ENCODE measurements at places on chromosomes 4 and X. TPM values are rescaled to one million over a fixed set of nuclear protein-coding genes. Genes with fewer than 3 reads are reported as not detected.

- H3K4me3 ChIP-seq = no peak overlapping the region
- H3K36me3 ChIP-seq = no peaks in the 10 kb centered on the region
- no peak overlapping the region for H3K27ac ChIP-seq
- DNase-seq = no peak
- H3K4me1 ChIP-seq = no peaks in the 10 kb centered on the region
These were observed 69.9 kb upstream of the ESX1 start for GRCh38 chrX:104324461-104325212.

DNA sequence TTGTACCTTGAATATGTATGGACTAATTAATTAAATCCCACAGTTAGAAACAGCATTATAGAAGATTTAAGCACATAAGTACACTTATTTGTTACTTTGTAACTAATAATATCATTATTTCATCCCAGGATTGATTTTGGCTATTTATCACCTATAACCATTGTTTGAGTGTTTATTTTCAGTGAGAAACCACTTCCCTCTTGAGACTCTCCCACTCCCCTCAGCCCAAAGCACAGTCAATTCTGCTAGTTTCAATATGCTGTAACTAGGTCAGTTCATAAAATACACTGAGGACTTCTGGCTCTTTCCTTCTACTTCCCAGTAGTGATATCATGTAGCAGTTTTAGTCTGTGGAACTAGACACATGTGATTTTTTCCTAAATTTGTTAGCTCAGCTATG lies 16.3 kb downstream of the OFD1 start:
- DNase-seq = no peak
- H3K4me3 ChIP-seq = no peak overlapping the region
- H3K36me3 ChIP-seq = peaks cover 25% of the 10 kb centered on the region

DNA sequence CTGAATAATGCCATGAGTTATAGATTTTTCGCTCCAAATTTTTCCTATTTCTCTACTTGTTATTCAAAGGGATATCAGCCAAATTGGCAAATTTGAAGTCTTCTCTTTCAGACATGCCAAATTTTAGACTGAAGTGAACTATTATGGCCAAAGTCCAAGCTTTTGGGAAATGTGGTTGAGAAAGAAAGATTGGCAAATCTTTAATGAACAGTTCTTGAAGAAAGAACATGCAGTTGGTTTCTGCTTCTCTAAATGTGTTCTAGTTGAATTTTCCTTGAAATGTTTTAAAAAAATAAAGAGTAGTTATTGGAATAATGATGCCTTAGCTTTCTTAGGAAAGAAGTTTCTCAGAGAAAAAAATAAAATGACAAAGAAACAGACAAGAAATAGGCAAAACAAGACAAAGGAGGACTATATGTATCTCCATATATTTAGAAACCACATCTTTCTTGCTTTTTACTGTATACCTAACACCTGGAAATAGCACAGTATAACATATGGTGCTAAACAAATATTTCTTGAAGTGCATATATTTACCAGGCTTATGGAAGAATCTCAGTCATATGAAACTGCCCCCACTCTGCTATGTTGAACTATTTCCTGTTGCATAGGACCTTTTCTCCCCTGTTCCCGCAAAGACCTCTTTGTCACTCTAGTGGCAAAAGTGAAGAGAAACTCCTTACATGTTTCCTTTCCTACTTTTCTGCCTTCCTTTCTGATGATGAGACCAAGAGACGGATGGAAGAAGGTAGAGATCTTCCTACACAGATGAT lies 250.0 kb downstream of the ARHGAP24 start:
- no peaks in the 10 kb centered on the region for H3K4me1 ChIP-seq
- no peak overlapping the region for H3K4me3 ChIP-seq
- DNase-seq = no peak
- H3K27me3 ChIP-seq = no peaks in the 10 kb centered on the region
- no peaks in the 10 kb centered on the region for H3K36me3 ChIP-seq

DNA sequence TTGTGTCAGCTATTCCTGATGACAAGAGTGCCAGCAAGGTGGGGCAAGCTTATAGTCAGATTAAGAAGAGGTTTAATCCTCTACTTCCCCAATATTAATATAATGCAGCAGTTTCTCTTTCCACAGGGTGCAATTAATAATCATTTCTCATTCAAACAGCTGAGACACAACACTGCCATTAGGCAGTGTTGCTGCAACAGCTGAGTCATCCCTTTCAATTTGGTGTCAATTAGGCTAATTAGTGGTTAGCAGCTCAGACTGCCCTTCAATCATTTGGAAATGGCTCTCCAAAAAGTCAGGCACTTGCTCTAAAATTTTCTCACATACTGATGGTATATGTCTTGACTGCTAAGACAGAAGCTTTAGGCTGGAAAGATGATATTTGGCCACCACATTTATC lies 265.7 kb upstream of the FAM241A start:
- no peaks in the 10 kb centered on the region for H3K27me3 ChIP-seq
- H3K4me1 ChIP-seq = no peaks in the 10 kb centered on the region
- H3K27ac ChIP-seq = no peak overlapping the region
- no peaks in the 10 kb centered on the region for H3K36me3 ChIP-seq

- H3K4me1 ChIP-seq = no peaks in the 10 kb centered on the region
- peak; percentile 72 for DNase-seq
- H3K36me3 ChIP-seq = no peaks in the 10 kb centered on the region
- H3K27me3 ChIP-seq = peaks cover 2% of the 10 kb centered on the region
- no peak overlapping the region for H3K4me3 ChIP-seq
These were observed 64.1 kb downstream of the QDPR start for GRCh38 chr4:17447675-17448298.

- no peak for DNase-seq
- no peaks in the 10 kb centered on the region for H3K36me3 ChIP-seq
- H3K4me3 ChIP-seq = no peak overlapping the region
- H3K4me1 ChIP-seq = no peaks in the 10 kb centered on the region
- H3K27ac ChIP-seq = no peak overlapping the region
These were observed 86.3 kb downstream of the SMARCA5 start for GRCh38 chr4:143599827-143600226.

DNA sequence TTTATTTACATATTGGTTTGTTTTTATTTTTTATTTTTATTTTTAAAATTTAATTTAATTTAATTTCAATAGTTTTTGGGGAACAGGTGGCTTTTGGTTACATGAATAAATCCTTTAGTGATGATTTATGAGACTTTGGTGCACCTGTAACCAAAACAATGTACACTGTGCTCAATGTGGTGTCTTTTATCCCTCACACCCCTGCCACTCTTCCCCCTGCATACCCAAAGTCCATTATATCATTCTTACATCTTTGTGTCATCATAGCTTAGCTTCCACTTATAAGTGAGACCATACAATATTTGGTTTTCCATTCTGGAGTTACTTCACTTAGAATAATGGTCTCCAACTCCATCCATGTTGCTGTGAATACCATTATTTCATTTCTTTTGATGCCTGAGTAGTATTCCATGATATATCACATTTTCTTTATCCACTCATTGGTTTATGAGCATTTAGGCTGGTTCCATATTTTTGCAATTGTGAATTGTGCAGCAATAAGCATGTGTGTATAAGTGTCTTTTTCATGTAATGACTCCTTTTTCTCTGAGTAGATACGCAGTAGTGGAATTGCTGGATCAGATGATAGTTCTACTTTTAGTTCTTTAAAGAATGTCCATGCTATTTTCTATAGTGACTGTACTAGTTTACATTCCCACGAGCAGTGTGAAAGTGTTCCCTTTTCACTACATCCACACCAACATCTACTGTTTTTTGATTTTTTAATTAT lies 157.1 kb downstream of the CPXCR1 start:
- no peak overlapping the region for H3K27ac ChIP-seq
- H3K27me3 ChIP-seq = no peaks in the 10 kb centered on the region
- peak; percentile 3 for DNase-seq
- no peaks in the 10 kb centered on the region for H3K36me3 ChIP-seq

- peaks cover 4% of the 10 kb centered on the region for H3K27me3 ChIP-seq
- H3K27ac ChIP-seq = no peak overlapping the region
- DNase-seq = no peak
- H3K4me1 ChIP-seq = no peaks in the 10 kb centered on the region
- H3K36me3 ChIP-seq = no peaks in the 10 kb centered on the region
These were observed 496.5 kb upstream of the LCORL start for GRCh38 chr4:18518098-18518497.

- no peak overlapping the region for H3K4me3 ChIP-seq
- H3K36me3 ChIP-seq = no peaks in the 10 kb centered on the region
- no peak for DNase-seq
- no peak overlapping the region for H3K27ac ChIP-seq
These were observed 201.5 kb downstream of the NWD2 start for GRCh38 chr4:37446016-37446415.

DNA sequence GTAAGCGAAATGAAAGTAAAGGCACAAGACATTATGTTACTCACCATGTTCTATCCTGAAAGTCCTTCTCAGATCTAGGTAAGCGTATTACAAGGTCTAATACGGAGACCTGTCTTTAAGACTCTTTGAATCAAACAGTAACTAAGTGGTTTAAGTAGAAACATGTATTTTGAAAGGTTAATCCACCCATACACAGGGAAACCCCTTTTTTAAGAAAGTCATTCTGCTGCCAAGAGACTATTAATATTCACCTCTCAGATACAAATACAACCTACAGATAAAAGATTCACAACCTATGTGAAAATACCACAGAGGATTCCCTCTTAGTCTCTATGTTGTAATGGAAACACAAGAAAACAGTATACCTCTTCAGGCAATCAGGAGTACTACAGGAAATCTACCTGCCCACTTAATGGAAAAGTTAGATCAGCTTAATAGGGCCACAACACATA lies 63.2 kb upstream of the TNIP3 start:
- no peak for DNase-seq
- H3K4me1 ChIP-seq = peaks cover 43% of the 10 kb centered on the region
- H3K27ac ChIP-seq = peak overlapping the region; percentile 83
- peak overlapping the region; percentile 58 for H3K4me3 ChIP-seq
- no peaks in the 10 kb centered on the region for H3K27me3 ChIP-seq

GRCh38 chr4:142549726-142550463 lies 296.2 kb downstream of the INPP4B start:
- H3K27me3 ChIP-seq = no peaks in the 10 kb centered on the region
- H3K27ac ChIP-seq = no peak overlapping the region
- DNase-seq = no peak
- H3K36me3 ChIP-seq = no peaks in the 10 kb centered on the region

Gene ADAM29
- total RNA-seq = not detected

Gene MXRA5
- total RNA-seq = not detected

Gene NCAPG
- total RNA-seq = 63.3 TPM

Gene CENPU
- total RNA-seq = 49.7 TPM

Gene CAMK2D
- 66.1 TPM for total RNA-seq

Gene ASB9
- 0.52 TPM for total RNA-seq

Gene GAGE2A
- not detected for total RNA-seq

Gene JCHAIN
- total RNA-seq = not detected

Gene EPHA5
- not detected for total RNA-seq
